Ecto neural progenitor cell (in vitro differentiated cells): ENCODE measurements at places on chromosomes 6 and 20.

DNA sequence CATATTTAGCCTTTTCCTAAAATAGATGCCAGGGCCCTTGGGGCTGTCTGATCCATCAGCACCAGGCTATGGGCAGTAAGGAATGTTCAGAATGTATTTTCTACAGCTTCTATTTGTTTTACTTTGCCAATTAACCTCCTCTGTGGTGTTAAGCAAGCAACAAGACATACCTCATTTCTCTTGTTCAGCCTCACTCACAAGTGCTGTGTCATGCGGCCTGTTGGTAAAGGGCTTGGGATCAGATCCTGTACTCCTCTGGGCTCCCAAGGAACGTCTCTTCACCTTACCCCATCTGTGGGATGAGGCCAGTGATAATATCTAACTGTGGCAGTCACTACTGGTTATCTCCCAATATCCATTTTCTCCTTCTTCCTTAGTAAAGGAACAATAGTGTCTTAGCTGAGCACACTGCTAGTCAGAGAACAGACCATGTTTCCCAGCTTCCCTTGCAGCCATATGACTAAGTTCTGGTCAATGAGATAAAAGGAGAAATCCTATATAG is 7.0 kb upstream of the DSTN start:
- DNase-seq: no peak

GRCh38 chr6:109460161-109460829 is 4.7 kb upstream of the MICAL1 start:
- DNase-seq: no peak

DNA sequence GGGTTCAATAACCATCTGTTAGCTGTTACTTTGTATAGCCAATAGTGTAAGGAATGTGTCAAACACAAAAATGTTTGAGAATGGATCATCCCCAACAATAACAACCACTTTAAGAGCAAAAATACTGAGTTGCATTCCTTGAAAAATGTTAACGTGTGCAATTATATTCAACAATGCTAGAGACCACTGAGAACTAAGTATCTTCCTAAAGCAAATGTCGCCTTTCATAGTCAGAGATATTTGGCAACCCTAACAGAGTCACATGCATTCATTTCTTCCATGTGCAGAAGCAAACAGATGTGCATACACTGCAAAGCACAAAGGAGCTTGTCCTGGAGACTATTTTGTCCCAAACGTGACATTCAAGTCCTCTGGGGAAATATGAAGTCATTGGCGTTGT is 448.6 kb downstream of the GJA1 start:
- DNase-seq: no peak

GRCh38 chr20:24968278-24968800 is 19.3 kb downstream of the CST7 start:
- DNase-seq: no peak

DNA sequence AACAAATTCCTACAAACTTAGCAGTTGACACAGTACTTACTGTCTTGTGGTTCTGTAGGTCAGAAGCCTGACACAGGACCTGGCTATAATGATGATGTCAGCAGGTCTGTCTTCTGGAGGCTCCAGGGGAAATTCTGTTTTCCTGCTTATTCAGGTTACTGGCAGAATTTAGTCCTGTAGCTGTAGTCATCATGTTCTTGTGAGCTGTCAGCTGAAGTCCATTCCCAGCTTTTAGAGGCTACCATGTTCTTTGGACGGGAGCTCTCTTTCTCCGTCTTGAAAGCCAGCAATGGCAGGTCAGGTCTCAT is 99.2 kb downstream of the HIVEP1 start:
- DNase-seq: no peak

GRCh38 chr6:6411115-6411514 is 90.7 kb upstream of the F13A1 start:
- DNase-seq: no peak

DNA sequence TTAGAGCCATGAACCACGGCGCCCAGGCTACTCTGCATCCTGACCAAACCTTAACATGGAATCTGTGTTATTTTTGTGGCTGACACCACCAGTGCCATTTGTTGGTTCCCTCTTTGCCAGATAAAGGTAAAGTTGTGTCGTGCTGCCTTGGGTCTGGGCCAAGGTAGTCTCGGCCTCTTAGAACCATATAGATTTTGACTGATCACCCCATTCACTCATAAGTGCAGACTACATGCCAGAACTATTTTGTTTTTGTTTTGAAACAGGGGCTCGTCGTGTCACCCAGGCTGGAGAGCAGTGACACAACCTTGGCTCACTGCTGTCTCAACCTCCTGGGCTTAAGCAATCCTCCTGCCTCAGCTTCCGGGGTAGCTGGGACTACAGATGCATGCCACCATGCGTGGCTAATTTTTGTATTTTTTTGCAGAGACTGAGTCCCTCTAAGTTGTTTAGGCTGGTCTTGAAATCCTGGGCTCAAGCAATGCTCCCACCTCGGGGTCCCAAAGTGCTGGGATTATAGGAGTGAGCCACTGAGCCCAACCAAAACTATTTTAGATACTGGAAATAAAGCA is 19.2 kb upstream of the RIPOR3 start:
- no peak for DNase-seq
